Stimulated activated CD4-positive, alpha-beta T cell treated with anti-CD3 and anti-CD28 coated beads, Interleukin-2, amount 100 ng/mL, for 48 hours (primary cell): ENCODE measurements at places on chromosomes 1 and 21.

- DNase-seq = no peak
Observed at GRCh38 chr1:223074445-223075300, 68.4 kb downstream of the TLR5 start.

GRCh38 chr1:150271291-150271959 lies 1.2 kb upstream of the C1orf54 start:
- DNase-seq = no peak

- DNase-seq = no peak
Observed at GRCh38 chr1:184520336-184520735, 133.5 kb downstream of the C1orf21 start.

DNA sequence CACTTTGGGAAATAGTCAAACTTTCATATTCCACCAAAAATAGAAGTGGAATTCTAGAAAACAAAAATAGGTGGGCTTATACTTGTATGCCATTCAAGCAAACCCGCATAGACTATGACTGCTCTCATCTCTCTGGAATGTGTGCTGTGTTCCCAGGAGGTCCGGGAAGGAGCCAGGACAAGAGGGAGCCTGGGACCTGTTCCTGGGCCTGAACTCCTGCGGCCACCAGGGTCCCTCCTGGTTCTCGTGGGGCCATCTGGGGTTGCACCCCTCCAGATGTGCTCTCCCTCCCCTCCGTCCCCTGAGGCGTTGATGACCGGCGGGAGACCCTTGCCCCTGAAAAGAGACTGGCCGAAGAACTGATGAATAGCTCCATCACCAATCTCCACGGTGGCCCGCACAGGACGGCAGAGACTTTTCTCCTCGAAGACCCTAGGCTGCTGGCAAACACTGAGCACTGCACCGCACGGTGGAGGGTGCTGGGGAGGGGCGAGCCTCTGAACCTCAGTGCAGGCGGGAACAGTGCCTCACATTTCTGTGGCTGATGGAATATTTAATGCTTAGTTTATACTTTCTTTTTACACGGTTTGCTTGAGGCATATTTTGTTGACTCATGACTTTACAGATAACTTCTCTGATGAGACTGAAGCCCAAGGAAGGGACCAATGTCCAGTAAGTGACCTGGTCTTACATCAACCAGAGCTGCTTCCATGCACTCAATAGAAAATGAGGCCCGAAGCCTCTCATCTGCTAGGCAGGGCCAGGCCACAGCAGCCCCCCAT lies 9.6 kb upstream of the ADARB1 start:
- DNase-seq = no peak

GRCh38 chr1:228972576-228972975 lies 237.3 kb downstream of the RHOU start:
- DNase-seq = no peak

- DNase-seq = peak; percentile 7
Observed at GRCh38 chr1:179082333-179082998, 596 bp downstream of the TOR3A start.
